ENCODE measurements at places on chromosomes 5 and 9.
A peak's percentile ranks its signal among the peaks of the same experiment; 100 is the strongest.

- DNase-seq = peak; percentile 1
Measured at GRCh38 chr9:21761309-21761901, 41.0 kb upstream of the MTAP start.

GRCh38 chr5:50564079-50564478 lies 102.4 kb upstream of the PARP8 start:
- DNase-seq = peak; percentile 10

DNA sequence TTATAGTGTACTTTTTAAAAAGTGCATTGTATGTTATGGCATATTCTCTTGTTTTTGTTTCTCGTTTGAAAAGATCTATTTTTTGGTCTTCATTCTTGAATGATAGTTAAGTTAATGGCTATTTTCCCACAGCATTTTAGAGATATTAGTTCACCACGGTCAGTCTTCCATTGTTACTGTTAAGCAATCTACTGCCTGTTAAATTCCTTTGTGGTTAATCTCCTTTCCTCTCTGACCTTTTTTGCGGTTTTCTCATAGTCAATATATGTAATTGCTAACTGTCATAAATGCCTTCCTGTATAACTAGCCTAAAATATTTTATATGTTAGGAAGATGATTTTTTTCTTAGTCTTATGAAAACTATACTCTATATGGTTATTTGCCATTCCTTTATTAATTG lies 250.8 kb upstream of the FBXL7 start:
- no peak for DNase-seq

DNA sequence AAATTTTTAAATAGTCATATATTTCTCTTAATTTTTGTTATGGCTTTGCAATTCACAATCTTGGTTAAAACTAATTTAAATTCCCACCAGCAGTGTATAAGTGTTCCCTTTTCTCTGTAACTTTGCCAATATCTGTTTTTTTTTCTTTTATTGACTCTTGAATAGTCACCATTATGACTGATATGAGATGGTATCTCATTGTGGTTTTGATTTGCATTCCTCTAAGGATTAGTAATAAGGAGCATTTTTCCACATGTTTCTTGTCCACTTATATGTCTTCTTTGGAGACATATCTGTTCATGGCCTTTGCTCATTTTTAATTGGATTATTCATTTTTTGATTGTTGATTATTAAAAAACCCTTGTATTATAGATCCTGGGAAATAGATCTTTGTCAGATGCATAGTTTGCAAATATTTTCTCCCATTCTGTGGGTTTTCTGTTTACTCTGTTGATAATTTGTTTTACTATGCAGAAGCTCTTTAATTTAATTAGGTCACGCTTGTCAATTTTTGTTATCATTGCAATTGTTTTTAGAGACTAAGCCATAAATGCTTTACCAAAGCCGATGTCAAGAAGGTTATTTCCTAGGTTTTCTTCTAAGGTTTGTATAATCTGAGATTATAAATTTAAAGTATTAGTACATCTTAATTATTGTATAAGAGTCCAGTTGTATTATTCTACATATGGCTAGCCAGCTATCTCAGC lies 610.9 kb downstream of the CHSY3 start:
- no peak for DNase-seq

DNA sequence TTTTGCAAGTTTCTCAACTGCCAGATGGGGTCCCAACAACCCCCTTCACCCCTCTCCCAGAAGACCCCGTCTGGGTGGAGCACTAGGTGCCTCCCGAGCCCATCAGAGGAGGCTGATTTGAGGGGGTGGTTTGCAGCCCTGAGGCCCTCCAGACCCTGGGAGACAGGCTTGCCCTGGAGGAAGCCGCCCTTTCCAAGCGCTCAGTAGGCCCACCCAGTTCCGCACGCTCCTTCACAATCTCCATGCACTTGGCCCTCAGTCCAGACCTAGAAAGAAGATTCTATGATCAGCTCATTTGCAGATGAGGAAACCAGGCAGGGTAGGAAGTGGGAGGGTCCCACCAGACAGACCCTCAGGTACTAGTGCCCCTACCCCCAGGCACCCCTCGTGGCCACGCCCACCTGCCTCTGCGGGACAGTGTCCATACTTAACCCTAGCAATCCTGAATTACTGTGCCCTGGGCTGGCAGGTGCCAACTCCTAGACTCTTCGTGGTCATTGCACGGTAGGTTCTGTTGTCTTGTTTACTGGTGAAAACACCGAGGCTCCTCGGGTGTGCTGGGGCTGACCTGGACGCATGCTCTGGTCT lies 22.3 kb downstream of the OR2V1 start:
- DNase-seq = no peak
